Fibroblast of pulmonary artery (primary cell): ENCODE measurements at places on chromosomes 6 and 20.
A peak's percentile ranks its signal among the peaks of the same experiment; 100 is the strongest.

DNA sequence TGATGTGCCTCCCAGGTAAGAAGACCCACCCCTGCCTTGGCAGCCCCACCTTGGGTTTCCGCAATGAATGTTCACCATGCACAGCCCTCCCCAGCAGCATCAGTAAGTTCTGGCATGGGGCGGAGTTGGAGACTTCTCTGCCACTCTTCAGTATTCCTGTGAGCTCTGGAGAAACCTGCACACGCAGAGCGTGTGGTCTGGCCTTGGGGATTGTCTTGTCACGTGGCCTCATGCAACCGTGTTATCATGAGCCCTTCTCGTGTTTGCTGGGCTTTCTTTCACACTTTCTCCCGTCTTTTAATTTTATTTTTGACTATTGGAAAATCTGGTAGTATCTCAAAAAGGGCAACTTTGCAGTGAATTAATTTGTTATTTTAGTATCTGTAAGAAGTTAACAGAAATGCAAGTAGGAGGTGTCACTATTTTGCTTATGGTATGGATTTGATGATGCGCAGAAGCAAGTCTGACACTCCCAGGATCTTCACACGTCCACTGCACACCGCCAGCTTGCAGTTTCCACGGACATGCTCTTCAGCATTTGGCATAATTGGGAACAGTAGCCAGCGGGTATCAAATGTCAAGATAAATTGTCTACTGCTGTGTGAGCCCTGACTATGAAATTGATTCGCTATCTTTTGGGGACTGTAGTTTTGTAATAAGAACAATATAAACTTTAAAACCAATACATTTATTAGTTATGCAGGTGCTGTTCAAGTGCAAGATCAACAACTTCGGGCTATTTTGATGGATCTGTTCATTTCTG is 463.5 kb downstream of the QKI start:
- no peak for DNase-seq

GRCh38 chr6:84657486-84657885 is 106.9 kb downstream of the TBX18 start:
- no peak for DNase-seq

DNA sequence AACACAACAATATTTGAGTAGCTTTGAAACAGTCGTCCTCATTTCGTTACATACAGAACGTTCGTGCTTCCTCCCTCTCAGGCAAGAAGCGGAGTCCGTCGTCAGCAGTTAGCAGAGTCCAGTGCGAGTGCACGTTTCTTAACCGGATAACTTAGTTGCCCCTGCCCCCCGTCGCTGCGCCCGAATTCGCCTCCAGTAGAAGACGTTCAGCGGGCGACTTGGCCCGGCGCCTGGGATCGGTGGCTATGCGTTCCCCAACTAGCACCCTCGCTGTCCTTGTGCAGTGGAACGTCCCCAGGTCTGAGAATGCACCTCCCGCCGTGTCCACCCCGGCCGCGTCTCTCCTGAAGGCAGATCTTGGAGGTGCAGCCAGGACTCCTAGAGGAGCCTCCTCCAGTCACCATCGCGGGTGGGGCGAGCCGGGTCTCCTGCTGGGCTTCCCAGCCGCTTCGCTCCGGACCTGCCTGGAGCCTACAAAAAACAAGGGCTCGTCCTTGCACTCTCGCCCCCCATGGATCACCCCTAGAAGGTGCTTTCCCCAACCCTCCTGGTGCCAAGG is 910 bp upstream of the PCSK2 start:
- no peak for DNase-seq

GRCh38 chr20:43404878-43405277 is 52.8 kb upstream of the SRSF6 start:
- DNase-seq: peak; percentile 21

DNA sequence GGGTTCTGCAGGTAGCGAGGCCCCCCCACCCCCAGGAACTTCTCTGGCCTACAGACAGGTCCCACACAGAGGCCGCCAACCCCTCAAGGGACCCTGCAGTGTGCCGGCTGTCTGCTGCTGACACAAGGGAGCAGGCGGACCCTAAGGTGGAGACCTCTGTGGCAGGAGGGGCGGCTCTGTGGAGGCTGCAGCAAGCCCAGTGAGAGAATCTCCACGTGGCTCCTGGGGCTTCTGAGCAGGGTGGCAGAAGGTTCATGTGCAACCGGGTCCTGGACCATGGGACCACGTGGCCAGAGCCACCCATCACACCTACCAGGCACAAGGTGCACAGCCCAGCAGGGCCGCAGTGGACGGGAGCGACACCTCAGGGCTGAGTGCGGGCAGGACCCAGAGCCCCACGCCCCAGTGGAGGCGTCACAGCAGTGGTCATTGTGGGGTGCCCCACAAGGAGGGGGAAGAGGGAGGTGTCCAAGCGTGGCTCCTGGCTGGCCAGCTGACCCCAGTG is 4.3 kb downstream of the ARFRP1 start:
- no peak for DNase-seq

DNA sequence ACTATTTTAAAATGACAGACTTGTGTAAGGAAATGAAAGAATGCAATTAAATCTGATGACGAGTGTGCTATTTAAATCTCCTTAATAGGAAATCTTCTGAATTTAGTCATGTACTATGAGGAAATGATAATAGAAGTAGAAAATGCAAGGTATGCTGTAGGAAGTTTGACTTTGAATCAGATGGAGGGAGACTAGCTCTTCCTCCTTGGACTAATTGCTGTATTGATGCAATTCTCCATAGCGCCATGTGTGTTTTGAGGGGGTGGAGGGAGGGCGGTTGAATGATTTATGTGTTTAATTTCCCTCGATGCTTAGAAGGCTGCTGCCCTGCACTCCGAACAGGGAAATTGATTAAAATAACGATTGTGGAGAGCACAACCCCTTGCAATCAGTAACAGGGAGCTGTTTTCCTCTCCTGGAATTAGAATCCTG is 214.4 kb upstream of the PRND start:
- peak; percentile 83 for DNase-seq

DNA sequence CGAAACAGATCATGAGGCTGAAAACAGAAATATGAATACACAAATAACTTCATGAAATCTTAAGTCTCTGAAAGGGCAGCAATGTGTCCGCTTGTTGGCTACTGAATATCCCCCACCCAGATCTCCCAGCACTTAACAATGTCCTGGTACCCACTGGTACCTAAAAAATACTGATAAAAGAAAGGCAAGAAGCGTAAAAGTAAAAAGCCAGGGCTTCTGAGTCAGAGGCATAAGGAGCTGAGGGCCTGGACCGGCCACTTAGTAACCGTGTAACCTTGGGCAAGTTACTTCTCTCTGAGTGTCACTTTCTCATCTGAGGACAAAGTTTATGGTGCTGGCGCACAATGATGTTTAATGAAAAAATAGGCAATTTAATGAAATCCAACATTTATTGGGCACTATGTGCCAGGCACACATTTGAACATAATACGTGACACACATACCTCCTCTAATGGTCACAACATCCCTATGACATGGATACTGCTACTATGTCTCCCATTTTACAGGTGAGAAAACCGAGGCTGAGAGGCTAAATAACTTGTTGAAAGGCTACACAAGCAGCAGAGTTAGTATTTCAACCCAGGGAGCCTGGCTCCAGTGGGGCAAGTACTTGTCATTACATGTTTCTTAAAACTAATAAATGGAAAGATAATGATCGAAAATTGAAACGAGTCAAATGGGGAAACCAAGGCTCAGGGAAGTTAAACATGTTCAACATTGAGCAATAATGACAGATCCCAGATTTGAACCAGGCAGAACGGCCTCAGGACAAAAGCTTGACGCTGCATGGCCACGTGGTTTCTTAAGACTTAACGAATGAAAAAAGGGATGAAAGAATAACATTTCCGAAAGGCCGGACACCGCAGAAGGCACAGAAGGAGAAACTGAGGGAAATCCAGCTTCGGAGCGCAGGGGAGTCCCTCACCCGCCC is 828 bp downstream of the TP53RK start:
- peak; percentile 60 for DNase-seq

GRCh38 chr6:43953256-43953655 is 174.0 kb downstream of the MRPL14 start:
- no peak for DNase-seq

DNA sequence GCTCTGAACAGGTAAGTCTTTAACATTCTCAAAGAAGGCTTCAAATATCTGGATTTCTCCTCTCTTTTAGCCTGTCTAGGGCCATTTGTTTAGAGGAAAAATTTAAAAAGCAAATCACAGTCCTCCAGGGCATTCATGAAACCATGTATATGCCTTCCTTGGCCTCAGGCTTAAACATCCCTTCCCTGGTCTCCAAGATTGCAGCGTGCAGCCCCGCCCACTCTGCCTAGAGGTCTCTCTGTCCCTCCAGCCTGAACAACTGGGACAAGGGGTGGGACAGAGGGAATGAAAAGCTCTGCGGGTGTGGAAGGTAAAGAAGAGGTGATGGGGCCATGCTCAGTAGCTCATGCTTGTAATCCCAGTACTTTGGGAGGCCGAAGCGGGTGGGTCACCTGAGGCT is 9.8 kb upstream of the CBFA2T2 start:
- no peak for DNase-seq

- no peak for DNase-seq
Observed at GRCh38 chr6:51533962-51534361, 553.5 kb downstream of the PKHD1 start.

- DNase-seq: peak; percentile 18
Observed at GRCh38 chr6:27139756-27140579, 107.5 kb upstream of the PRSS16 start.

GRCh38 chr20:34402461-34402860 is 39.4 kb downstream of the ITCH start:
- DNase-seq: no peak

DNA sequence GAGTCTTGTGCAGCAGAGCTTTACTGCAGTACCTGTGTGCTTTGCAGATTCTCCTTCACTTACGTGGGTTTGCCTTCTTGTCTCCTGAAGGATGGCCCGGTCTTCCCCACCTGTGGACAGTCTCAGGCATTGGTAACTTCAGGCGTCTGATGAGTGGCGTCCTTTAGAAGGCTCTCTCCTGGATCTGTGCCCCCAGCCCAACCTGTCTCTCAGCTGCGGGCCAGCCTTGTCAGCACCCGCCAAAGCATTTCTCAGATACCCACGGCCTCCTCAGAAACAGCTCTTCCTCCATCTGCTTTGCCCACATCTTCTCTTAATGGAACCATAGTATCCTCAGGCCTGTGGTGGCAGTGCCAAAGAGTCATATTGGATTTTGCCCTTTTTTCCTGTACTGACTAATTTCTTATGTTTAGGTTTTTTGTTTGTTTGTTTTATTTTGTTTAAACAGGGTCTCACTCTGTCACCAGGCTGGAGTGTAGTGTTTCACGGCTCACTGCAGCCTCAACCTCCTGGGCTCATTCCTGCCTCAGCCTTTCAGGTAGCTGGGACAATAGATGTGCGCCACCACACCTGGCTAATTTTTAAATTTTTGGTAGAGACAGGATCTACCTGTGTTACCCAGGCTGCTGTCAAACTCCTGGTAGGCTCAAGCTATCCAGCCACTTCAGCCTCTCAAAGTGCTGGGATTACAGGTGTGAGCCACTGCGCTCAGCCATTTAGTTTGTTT is 96.6 kb downstream of the ARID1B start:
- DNase-seq: no peak

- no peak for DNase-seq
Observed at GRCh38 chr20:57280221-57280620, 13.8 kb upstream of the BMP7 start.

DNA sequence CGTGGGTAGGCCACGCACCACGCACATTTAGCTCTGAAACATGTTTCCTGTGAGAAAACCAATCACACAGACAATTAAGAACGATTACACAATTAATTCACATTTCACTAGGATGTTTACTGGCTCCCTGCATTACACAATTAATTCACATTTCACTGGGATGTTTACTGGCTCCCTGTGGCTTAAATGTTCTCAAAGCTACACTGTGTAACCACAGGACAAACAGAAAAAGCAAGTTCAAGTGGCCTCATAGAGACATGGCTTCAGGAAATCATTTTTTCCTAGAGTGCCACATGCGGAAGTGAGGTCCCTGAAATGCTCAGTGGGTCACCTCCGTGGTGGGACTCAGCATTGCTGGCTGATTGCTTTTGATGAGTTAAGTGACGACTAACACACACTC is 61.7 kb upstream of the XRN2 start:
- DNase-seq: no peak

GRCh38 chr20:415820-416322 is 7.8 kb downstream of the RBCK1 start:
- no peak for DNase-seq

GRCh38 chr6:163191704-163192537 is 222.6 kb upstream of the QKI start:
- peak; percentile 11 for DNase-seq

DNA sequence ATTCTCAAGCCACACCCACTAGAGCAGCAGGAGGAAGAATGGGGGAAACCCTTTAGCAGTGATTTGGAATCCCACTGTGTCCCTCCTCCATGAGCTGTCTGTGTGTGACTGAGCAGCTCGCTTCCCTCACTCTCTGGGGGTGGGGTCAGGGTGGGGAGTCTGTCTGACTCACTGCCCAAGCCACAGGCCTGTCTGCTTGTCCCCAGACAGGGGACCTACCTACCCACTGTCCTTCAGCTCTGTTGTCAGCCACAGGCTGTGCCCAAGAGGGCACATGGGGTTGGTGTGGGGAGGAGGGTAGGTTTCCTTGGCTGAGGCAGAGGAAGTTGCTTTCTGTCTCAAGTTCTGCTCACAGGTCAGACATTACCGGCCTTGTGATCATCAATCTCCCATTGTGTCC is 127.0 kb downstream of the MAFB start:
- DNase-seq: peak; percentile 7

- DNase-seq: peak; percentile 79
Observed at GRCh38 chr6:79170959-79171358, 63.5 kb downstream of the HMGN3 start.

- DNase-seq: no peak
Observed at GRCh38 chr20:34190262-34190661, 51.0 kb upstream of the ASIP start.

- no peak for DNase-seq
Observed at GRCh38 chr20:52738081-52738480, 234.1 kb upstream of the TSHZ2 start.

DNA sequence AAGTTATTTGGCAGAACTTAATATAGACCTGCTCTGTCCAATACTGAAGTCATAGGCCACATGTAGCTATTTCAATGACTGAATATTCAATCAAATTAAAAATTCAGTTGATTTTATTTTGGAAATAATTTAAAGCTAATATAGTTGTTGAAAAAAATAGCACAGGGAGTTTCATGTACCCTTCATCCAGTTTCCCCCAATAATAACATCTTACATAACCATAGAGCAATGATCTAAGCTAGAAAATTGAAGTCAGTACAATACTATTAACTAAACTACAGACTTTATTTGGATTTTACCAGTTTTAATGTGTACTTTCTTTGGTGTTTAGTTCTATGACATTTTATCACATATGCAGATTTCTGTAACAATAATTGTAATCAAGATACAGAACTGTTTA is 212.2 kb upstream of the HDDC2 start:
- no peak for DNase-seq

DNA sequence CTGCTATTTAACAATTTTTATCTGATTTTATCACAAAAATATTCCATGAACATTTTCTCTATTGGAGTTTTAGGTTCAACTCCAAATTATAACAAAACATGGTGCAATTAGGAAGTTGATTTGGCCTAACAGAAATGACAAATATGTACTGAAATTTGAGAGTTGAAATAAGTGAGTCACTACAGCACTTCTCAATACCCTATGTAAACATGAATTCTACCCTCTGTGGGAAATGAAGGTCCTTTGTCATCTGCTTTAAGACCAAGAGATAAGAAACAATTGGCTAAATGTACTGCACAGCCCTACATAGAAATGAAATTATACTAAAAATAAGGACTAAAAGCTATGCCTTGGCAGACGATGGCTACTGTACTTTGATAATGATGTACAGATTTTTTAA is 86.2 kb upstream of the BEND6 start:
- DNase-seq: peak; percentile 93

- DNase-seq: no peak
Observed at GRCh38 chr6:122714059-122714458, 65.5 kb upstream of the FABP7 start.

GRCh38 chr6:99270826-99271225 is 78.6 kb downstream of the FAXC start:
- no peak for DNase-seq
